ENCODE measurements at places on chromosomes 4 and X.

- DNase-seq = no peak
These were observed 92.8 kb upstream of the CCDC160 start for GRCh38 chrX:134144231-134144630.

GRCh38 chr4:83552083-83552482, 16.2 kb downstream of the GPAT3 start:
- DNase-seq = no peak

DNA sequence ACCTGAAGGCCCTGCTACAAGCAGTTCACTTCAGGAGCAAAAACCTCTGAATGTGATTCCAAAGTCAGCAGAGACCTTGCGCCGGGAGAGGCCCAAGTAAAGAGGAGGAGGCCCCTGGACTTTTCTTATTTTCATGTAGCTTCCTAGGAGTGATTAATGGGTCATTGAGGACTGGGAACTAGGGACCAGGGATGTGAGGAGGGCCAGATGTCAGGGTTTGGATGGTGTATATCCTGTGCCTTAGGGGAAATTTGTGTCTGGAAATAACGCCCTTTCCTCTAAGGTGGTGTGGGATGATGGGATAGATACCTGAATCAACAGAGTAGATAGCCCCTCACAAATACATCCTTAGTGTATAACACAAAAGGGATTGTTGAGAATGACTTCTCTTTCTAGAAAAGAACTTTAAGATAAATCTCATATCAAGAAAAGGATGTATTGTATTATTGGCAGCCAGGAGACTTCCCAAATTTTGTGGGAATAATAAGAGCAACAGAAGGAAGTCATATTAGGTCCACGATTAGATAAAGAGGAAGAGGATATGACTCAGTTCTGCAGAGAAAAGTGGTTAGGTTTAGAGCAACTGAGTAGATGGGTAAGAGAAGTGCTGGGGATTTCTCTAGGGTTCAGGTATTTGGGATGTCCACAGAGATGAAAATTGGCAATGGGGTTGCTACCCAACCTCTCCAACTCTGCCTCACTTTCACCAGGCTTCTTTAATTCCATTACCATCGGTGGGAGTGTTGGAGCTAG, 1.1 kb downstream of the ITGB1BP2 start:
- no peak for DNase-seq

DNA sequence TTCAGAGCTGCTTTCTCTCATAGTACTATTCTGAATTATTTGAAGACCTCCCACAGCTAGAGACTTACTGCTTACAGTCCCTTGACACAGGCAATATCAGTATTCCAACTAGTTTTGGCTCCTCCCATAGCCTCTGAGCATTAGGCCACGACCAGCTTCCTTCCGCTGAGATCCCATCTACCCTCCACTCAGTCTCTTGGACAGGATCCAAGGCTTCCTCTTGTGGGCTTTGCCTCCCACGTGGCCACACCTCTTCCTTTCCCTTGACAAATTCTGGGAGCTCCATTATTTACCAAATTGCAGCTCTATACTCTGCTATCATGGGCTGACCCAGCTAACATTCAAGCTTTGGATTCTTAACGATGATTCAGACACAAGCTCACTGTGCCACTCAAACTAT, 470.4 kb upstream of the GALNT7 start:
- DNase-seq = no peak

DNA sequence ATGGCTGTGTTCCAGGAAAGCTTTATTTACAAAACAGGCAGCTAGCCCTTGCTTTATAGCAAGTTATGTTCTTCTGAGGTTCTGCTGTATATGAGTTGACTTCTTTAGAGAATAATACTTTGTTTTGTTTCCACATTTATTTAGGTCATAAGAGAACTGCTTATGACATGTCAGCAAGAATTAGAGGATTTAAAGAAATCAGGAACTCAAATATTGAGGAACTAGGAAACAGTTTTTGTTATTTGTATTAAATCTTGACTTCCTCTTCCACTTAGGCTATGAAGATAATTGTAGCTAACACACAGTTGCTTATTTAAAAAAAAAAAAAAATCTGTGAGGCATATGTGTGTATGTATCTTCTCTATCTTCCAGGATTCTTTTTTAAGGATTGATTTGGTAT, 14.3 kb downstream of the ZRSR2 start:
- DNase-seq = no peak

DNA sequence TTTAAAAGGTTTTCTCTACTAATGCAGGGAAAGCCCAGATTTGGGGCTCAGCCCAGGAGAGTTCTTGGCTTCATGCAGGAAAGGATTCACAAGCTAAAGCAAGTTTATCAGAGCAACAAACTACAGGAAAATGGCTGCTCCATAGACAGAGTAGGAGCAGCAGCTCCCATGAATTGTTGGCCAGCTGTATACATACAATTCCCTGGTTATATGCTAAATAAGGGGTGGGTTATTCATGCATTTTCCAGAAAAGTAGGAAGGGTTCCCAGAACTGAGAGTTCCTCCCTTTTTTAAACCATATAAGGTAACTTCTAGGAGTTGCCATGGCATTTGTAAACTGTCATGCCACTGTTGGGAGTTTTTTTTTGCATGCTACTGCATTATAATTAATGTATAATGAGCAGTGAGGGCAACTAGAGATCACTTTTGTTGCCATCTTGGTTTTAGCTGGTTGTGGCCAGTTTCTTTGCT, 2.6 kb downstream of the C4orf33 start:
- no peak for DNase-seq

DNA sequence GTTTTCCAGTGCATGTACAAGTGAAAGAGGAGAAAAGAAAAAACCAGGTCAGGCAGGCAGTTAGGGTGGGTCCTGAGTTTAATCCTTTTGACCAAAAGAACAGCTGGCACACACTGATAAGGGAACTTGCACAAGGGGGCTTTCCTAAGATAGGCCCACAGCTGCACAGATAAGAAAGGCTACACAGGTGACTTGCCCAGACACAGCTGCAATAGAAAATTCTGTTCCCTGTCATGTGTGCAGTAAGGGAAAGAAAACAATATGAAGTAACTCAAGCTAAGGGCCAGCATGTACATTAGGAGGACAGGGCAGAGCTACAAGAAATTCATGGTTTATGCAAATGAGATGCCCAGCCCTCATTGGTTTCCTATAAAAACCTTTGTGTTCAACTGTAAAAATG, 32.9 kb downstream of the LUZP4 start:
- DNase-seq = no peak

DNA sequence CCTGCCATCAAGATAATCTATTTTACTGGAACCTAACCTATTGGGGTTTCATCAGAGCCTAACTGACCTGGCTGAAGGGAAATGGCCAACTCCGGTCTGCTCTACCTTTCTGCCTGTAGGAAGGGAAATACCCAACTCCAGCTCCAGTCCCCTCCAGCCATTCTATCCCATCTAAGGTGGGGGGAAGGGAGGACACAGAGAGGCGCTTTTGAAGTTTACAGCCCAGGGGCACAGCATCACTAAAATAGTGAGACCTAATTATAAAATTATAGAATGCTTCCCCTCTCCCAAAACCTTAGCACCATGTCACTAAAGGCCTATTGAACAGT, 27.8 kb upstream of the ACSL4 start:
- DNase-seq = no peak

DNA sequence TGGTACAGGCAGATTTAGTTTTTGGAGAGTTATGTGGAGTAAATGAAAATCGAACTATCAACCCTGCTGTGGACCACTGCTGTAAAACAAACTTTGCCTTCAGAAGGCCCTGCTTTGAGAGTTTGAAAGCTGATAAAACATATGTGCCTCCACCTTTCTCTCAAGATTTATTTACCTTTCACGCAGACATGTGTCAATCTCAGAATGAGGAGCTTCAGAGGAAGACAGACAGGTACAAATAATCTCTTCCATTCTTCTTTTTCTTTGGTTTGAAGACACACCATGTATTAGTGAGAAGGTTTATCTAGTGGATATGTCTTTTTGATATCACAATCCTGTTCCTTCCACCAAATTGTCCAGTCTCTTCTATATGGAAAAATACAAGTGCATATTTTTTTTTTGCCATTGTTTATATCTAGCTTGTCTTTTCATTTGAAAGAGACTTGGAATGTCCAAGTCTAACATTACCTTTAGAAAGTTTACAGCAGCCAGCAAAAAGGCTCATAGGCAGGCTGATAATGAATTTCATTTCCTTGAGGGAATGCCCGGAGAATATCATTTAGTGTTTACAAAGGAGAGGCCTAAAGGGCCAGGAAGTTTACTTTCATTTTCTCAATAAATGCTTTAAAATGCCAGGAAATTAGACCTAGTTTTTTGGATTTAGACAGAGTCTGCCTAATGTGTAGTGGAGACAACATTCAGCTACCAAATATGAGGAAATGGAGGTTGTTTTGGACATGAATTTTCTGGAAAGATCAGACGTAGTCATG, 18.6 kb downstream of the AFM start:
- no peak for DNase-seq

DNA sequence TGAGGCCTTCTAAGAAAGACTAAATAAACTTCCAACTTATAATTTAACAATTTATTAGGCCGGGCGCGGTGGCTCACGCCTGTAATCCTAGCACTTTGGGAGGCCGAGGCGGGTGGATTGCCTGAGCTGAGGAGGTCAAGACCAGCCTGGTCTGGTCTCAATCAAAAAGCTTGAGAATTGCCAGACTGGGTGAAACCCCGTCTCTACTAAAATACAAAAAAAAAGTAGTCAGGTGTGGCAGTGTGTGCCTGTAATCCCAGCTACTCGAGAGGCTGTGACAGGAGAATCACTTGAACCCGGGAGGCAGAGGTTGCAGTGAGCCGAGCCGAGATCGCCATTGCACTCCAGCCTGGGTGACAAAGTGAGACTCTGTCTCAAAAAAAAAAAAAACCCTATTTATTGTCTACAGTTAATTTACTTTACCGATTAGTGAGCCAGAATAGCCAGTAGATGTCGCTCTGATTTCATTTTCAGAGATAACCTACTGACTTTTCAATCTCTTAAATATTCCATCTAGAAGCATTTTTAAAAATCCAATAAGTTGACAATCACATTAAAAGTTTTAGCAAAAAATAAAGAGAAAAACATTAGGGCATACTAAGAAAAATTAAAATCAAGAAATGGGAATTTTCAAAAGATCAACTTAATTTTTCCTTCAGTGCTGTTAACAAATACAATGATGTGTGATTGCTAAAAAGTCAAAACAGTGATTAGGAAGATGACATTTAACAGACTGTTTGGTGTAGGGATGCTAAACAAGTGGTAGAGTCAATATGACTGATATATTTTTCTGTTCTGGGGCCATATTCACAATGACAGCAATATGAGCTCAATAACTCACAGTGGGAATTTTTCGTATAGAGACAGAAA, 4.3 kb upstream of the SHROOM3 start:
- no peak for DNase-seq

DNA sequence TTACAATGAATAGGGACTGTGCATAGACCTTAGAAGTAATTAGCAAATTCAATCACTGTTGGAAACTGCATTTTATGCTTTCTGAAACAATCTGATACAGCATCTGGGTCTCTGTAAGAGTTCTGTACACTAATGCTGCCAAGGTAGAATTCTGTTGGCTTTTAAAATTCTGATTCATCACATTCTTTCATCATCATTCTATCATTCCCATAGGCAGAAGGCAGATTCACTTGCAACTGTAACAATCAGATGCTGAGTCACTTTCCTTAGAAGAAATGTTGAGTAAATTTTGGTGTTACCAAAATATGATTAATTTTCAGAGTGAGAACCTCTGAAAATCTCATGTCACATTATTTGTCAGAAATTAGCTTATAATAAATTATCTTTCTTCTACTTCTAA, 267.2 kb downstream of the MAPK10 start:
- DNase-seq = no peak

- no peak for DNase-seq
These were observed 24.2 kb upstream of the CSF2RA start for GRCh38 chrX:1244164-1245076.

GRCh38 chr4:129362691-129363274, 266.8 kb downstream of the C4orf33 start:
- DNase-seq = peak; percentile 51

- no peak for DNase-seq
These were observed 94.5 kb upstream of the RASGEF1B start for GRCh38 chr4:81566161-81566591.

DNA sequence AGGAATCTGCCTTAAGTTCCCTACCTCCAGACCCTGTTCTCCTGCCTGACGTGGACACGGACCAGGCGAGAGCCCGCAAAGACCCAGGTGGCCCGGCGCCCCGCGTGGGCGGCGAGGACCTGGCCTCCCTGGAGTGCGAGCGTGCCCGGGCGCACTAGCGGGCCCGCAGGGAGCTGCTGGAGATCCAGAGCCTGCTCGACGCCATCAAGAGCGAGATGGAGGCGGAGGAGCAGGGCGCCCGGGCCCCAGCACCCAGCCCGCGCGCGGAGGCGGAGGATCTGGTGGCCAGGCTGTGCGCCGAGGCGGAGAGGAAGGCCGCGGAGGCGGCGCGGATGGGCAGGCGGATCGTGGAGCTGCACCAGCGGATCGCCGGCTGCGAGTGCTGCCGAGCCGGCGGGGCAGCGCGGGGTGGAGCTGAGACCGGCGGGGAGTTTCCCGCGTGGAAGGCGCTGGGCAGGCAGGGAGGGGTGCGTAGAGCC, 18.2 kb downstream of the MRFAP1 start:
- no peak for DNase-seq

- no peak for DNase-seq
These were observed 120.9 kb upstream of the NRK start for GRCh38 chrX:105701310-105702052.
